MCF 10A (cell line): ENCODE measurements at places on chromosomes 2 and 18.
A peak's percentile ranks its signal among the peaks of the same experiment; 100 is the strongest.

GRCh38 chr2:81853341-81853740 lies 1548.8 kb upstream of the LRRTM1 start:
- peak; percentile 42 for DNase-seq

- no peak for DNase-seq
Observed at GRCh38 chr2:151904807-151905206, 76.6 kb upstream of the ARL5A start.

DNA sequence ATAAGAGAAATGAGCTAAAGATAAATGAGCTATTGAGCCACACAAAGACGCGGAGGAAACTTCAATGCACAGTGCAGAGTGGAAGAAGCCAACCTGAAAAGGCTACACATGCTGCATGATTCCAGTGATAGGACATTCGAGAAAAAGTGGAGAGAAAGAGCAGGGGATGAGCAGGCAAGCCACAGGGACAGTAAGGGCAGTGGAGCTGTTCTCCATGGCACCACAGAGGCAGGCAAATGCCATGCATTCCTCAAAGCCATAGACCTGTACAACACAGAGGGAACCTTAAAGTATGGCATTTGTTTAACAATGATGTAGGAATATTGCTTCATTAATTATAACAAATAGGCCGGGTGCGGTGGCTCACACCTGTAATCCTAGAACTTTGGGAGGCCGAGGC lies 36.5 kb upstream of the ZNF236 start:
- no peak for DNase-seq

DNA sequence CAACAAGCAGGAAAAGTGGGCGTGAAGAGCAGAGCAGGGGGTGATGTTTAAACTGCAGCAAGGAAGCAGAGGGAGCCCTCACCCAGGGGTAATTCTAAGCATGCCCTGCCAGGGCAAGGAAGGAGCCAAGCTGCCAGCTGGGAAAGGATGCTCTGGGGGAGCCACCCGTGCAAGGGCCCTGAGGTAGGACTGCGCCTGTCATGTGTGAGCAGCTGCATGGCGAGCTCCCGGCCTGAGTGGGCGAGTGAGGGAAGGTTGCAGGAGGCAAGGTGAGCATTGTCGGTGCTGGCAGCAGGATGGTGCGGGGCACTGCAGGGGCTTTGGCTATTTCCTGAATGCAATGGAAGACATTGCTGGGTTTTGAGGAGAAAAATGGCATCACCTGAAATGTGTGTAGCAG lies 107.2 kb downstream of the COPS8 start:
- no peak for DNase-seq

DNA sequence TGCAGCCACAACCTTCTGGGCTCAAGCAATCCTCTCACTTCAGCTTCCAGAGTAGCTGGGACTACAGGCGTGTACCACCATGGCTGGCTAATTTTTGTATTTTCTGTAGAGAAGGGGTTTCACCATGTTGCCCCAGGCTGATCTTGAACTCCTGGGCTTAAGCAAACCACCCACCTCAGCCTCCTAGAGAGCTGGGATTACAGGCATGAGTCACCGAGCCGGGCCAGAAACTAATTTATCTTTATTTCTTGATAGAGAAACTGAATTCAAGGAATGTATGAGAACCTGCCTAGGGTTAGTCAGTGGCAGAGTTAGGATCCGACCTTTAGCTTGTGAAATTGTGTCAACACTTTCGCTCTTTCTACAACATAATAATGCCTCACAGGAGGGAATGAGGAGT lies 19.3 kb upstream of the ITGAV start:
- DNase-seq: peak; percentile 92

GRCh38 chr18:48979944-48980890 lies 29.5 kb upstream of the SMAD7 start:
- DNase-seq: no peak

DNA sequence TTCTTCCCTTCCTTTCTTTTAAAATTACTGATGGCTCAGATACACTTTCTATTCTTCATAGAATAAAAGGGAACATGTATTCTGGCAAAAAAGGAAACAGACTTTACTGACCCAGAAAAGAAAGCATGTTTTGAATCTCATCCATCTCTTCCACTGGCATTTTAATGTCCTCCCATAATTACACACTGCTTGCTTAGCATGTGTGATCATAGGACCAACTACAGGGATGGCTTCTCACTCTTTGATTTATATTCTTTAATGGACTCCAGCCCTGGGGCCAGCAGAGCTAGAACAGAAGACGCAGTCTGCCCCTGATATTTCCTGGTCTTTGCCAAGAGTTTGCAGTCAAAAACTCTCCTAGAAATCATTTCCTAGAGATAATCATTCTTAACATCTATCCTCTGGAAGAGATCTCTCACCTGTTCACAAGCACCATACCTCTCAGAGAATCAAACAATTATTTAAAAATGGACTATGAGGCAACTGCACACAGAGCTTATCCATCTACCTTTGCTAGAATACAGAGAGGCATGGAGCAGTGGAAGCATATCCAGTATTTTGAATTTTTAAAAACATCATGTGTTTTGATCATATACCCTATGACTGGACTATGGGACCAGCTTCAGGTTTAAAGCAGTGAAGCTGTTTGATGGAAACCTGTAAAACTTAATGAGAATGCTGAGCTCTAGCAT lies 429.1 kb downstream of the NRXN1 start:
- no peak for DNase-seq

GRCh38 chr2:15965564-15966019 lies 25.2 kb downstream of the MYCN start:
- DNase-seq: no peak

- DNase-seq: no peak
Observed at GRCh38 chr18:42564761-42565160, 550.7 kb downstream of the RIT2 start.

- no peak for DNase-seq
Observed at GRCh38 chr2:224155371-224155770, 116.3 kb upstream of the SERPINE2 start.

- DNase-seq: no peak
Observed at GRCh38 chr18:13660510-13660909, 65.8 kb downstream of the FAM210A start.

DNA sequence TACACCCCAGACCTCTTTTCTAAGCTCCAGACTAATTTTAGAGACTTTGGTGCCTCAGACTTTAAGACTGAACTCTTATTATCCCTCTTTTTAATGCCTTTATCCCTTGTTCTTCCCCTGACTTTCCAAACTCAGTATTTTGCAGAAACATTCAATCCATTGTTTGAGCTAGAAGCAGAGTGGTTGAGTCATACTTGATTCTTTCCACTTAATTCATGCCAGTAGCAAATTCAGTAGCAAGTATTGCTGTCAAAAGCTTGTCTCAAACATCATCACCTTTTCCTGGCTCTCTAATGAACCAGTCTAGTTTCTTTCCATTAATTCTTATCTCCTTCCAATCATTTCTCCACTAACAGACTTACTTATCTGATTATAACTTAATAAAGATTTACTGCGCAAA lies 699.7 kb upstream of the ZNF804A start:
- no peak for DNase-seq

DNA sequence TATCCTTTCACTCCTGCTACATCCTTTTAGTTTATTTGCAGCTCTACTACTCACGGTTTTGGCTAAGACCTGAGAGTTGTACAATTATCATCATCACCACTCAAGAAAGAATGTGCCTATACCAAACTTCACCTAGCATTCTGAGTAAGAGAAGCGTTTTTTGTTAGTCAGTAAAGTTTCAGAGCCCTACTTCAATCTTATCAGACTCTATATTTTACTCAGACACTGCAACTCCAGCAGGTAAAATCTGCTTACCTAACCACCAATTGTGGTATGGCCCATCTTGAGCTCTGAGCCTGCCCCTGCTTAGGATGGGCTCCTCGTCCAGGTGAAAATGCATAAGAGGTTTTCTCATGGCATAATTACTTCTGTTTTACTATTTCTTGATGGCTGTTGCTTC lies 37.1 kb downstream of the ICOS start:
- no peak for DNase-seq

DNA sequence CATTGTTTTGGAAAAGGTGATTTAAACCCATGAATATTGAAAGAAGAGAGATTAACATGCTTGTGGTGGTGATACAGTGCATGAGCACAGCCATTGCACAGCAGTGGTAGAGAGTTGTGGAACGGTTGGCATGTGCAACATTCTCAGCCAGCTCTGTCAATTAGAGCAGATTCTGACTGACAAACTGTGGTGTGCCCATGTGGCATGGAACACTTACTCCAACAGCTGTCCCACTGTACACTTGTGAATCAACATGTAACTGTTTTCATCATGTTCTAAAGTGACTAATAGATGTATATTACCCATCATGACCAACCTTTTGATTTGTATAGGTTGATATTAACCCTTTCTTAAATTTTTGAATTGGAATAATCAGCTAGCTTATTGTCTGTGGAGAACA lies 55.6 kb downstream of the PKP4 start:
- DNase-seq: no peak

DNA sequence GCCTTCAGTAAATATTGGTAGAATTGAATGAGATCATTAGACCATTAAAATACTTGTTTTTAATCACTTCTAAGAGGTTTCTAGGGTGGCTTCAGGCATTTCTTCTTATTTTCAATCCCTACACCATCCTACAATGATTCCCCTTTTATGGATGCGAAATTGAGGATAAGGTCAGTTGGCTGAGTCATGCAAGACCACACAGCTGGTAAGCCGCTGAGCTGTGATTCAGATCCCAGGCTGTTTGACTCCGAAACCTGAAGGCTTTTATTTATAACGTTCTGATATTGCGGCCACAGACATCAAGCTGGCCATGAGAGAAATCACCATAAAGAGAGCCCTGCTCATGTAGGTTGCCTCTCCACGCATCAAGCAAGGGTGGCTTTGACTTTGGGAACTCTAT lies 133.4 kb downstream of the VAPA start:
- DNase-seq: no peak

DNA sequence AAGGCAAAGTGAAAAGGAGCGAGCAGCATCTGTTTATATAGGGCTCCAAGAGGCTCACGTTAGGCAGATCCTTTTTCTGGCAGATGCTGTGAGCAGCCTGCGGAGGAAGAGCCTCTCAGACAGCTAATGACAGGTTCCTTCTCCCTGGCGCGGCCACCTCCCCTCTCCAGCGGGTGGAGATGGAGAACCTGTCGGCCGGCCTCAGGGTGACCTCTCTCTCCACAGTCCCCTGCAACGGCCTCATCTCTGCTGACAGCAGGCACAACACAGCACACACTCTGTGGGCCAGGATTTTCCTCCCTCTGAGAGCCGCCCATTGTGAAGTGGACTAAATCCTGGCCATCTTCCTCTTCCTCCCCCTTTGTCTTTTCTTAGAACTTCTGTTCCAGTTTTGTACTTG lies 119.8 kb downstream of the PRKCE start:
- no peak for DNase-seq

- DNase-seq: peak; percentile 65
Observed at GRCh38 chr2:20103530-20103929, 52.1 kb upstream of the LAPTM4A start.

- no peak for DNase-seq
Observed at GRCh38 chr2:42324949-42325348, 36.1 kb downstream of the COX7A2L start.

DNA sequence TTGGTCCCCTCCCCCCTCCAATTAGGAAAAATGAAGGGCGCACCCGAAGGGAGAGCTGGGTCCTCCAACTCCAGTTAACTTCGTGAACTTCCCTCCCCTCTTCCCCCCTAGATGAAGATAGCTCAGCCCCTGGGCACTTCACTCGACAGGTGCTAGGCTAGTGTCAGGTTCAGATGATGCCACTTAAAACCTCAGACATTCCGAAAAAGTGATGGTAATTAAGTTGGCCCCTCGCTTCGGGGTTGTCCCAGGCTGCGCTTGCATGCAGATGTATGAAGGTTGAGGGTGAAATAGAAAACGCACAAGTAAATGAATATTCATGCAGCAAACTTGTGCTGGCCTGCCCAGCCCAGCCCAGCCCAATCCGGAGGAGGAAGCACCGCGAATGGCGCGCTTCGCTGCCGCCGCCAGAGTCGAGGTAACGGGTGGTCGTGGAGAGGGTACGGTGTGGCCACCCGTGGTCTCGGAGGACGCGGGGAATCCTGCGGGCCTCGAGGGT lies 3.0 kb upstream of the GBX2 start:
- no peak for DNase-seq

- no peak for DNase-seq
Observed at GRCh38 chr18:74006143-74006542, 141.5 kb downstream of the FBXO15 start.

DNA sequence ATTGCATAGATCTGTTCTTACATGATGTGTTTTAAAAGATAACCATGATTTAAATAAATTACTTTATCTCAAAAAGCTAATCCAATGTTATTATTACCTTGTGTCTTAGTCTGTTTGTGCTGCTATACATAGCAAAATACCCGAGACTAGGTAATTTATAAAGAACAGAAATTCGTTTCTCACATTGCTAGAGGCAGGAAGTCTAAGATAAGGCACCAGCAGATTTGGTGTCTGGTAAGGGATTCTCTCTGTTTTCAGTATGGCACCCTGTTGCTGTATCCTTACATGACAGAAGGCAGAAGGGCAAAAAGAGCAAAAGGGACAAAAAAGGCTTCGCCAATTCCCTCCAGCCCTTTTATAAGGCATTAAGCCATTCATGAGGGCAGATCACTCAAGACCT lies 533.9 kb downstream of the PARD3B start:
- DNase-seq: no peak

DNA sequence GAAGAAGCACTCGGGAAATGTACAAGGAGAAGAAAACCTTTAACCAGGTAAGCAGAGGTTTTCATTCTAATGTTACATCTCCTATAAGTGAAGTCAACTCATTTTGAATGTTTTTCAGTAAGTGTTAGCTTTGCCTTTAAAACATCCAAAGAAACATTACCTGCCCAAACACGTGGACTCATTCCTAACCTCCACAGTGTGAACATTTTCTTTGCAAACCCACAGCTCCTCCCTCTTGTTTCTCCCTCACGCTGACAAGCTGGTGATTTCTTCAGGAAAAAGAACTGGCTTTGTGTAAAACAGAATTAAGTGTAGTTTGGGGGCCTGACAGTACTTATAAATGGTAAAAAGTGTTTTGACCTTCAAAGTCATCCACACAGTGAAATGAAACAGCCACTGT lies 72.5 kb downstream of the MTCL1 start:
- no peak for DNase-seq

DNA sequence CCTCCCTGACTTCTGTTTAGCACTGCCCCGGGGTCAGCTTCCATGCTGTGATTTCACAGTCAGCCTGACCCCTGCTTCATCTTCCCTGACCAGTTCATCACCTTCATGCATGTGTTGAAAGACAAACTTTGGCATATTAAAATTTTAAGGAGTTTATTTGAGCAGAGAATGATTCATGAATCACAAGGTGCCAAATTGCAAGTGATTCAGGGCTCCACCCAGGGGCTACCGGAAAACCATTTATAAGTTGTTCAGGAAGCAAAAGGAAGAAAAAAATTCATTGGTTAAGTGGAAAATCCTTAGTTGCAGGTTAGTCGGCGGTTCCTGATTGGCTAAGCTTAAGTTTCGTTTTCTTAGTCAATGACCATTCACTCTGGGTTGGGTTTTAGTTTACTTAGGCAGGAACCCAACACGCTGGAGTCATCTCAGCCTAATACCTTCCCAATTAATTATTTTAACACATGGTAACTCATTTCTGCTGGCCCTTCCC lies 10.6 kb downstream of the IL1F10 start:
- peak; percentile 89 for DNase-seq

DNA sequence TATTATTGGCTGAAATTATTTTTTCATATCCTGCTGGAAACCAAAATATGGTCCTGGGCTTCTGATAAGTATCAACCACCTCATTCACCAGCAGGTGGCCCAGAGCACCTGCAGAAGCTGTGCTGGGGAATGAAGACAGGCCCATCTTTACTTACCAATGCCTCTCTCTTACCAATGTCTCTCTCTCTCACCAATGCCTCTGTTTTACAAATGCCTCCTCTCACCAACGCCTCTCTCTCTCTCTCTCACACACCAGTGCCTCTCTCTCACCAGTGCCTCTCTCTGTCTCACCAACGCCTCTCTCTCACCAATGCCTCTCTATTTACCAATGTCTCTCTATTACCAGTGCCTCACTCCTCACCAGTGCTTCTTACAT lies 2.3 kb upstream of the MAL start:
- DNase-seq: peak; percentile 35
